ENCODE measurements at places on chromosomes 3 and 15.
A peak's percentile ranks its signal among the peaks of the same experiment; 100 is the strongest.

DNA sequence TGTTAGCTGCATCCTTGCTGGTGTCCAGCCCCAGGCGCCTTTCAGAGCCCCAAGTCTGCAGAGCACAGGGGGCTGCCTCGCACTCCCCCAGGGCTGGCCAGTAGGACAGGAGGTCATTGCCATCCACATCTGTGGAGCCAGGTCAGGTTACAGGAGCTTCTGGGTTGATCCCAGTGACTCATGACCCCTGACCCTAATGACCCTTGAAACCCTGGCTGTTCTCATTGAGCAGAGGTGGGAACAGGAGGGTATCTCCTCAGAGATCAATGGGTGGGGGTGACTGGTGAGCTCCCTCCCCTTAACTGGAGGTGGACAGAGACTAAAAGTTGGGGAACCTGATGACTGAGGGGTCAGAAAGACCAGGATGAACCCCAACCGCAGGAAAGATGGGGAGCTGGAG lies 6.1 kb upstream of the SLC26A6 start:
- no peak for DNase-seq

DNA sequence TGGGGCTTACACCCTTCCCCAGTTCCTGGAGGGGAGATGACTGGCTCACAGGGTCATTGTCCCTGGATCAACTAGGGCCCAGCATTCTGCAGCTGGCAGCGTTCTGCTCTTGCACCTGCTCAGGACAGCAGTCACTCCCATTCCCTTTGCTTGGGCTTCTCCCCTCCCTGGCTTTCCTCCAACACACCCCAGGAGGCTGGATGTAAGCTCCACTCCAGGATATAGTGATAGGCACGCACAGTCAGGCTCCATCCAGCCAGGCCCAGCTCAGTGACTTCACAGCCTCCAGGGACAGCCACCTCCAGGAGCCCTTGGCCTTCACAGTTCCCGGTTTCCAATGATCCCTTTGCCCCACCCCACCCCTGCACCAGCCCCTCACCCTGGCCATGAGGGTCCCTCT lies 1.9 kb downstream of the SPTBN5 start:
- peak; percentile 68 for DNase-seq

- no peak for DNase-seq
Measured at GRCh38 chr15:39269352-39269751, 311.5 kb upstream of the THBS1 start.

- no peak for DNase-seq
Measured at GRCh38 chr3:32307591-32307990, 69.1 kb downstream of the CMTM8 start.

DNA sequence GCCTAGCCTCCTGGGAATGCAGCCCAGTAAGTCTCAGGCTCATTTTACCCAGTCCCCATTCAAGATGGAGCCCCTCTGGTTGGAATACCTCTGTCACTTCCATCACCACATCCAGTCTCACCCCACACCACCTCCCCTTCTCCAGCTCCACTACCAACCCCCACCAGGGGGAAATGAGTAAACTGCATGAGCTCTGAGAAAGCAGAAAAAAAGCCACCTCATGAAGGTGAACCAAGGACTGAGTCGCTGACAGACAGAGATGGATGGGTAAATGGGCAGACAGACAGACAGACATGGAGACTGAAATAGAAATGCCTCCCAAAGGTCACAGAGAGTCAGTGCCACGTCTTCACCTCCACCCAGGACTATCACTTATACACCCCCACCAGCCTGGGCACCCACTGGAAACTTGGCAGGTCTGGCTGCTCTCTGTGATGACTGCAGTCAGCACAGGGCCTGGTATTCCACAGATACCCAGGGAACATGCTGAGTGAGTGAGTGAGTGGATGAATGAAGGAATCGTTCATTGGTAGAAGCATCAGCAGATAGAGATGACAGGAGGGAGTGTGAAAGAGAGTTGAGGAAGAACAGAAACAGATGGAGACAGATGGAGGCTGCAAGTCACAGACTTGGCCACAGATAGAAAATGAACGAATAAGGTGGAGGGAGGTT lies 4.9 kb upstream of the LOXL1 start:
- DNase-seq = no peak

DNA sequence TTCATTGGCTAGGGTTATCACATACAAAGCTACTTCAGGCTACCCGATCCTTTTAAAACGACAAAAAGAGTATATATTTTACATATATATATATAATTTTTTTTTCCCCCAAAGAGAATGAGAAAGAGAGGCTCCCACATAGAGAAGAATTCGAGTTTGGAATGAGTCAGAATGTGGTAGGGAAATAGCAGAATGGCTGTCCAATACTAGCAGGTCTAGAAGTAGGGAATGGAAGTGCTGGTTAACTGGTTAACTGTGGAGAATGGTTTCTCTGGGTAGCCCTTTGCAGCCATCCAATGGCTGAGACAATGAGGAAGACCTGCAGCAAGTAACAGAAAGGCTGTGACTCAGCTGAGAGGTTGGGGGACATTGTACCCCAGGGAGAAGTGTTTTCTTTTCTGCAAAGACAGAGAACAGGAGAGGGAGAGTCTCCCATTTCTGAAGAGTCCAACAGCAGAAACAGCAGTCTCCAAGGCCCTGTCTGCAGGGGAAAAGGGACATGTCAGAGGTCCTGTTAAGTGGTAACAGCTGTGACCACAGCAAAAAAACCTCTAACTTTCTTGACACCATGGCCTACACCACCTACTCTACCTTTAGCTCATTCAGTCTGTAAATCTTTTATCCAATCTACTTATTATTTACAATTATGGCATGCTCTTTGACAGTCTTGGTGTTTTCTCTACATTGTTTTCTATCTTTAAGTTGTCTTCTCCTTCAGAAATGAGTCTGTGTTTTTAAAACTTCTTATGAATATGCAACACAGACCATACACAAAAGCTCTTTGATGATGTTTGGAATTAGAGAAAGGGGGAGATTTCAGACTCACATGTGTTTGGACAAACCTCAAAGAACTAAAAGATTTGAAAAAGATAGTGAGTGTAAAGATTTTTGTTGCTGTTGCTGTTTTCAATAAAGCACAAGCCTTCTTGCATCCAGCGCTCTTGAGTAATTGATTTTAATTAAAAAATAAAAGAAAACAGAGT lies 116.1 kb upstream of the SLC7A14 start:
- no peak for DNase-seq

DNA sequence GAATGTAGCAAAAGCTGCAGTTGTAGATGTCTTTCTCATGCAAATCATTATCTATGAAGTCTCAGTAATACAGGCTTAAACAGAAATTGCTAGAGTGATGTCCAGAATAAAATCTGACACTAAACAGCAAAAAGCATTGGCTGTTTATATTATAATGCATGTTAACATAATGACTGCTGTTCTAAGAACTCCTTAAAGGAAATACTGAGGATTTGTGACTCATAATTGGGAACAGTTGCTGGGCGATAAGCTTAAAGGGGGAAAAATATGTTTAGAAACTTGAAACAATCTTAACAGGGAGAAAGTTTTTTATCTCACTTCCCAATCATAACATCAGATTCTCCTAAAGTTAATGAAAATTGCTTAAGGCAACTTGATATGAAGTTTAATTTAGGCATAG lies 17.5 kb downstream of the TIPARP start:
- DNase-seq = no peak

DNA sequence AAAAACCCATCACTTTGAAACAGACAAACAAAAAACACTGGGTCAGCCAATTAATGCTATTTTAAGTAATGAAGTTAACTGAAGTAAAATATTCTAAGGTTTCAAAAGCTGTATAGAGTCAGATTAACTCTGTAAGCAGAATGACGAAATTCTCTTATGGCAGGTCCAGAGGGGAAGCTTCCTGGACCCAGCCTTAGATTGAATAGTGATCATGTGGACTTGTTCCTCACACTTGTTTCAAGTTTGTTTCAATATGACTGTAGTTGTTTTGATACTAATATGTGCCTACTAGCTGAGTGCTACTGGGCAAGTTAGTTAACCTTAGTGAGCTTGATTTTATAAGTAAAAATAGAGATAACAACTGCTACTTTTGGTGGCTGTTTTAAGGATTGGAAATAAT lies 32.6 kb downstream of the PLS1 start:
- DNase-seq = no peak

- no peak for DNase-seq
Measured at GRCh38 chr3:78906245-78906644, 861.6 kb downstream of the ROBO1 start.

DNA sequence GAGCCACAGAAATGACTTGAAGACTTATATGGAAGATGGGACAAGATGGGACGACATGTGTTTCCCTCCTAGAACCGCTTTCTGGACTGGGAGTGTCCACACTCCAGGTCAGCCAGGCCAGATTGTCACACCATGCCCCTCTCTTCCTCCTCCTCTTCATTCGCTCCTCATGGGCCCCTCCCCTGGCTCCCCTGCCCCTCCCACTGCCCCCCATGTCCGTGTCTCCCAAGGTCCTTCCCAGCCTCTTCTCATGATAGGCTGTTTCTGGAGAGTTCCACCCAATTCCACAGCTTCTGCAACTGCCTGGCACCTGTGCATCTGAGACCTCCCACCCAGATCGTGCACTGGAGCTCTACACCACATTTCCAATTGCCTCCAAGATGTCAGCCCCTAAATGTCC lies 6.6 kb downstream of the MYO5C start:
- no peak for DNase-seq

GRCh38 chr3:192570821-192571791 lies 156.2 kb downstream of the FGF12 start:
- peak; percentile 38 for DNase-seq

GRCh38 chr3:182726258-182727142 lies 66.8 kb upstream of the ATP11B start:
- DNase-seq = no peak

GRCh38 chr15:39889601-39890000 lies 30.5 kb downstream of the GPR176 start:
- DNase-seq = no peak

- no peak for DNase-seq
Measured at GRCh38 chr15:85906640-85907039, 111.9 kb upstream of the KLHL25 start.

GRCh38 chr15:32959077-32959476 lies 235.4 kb downstream of the FMN1 start:
- DNase-seq = no peak

DNA sequence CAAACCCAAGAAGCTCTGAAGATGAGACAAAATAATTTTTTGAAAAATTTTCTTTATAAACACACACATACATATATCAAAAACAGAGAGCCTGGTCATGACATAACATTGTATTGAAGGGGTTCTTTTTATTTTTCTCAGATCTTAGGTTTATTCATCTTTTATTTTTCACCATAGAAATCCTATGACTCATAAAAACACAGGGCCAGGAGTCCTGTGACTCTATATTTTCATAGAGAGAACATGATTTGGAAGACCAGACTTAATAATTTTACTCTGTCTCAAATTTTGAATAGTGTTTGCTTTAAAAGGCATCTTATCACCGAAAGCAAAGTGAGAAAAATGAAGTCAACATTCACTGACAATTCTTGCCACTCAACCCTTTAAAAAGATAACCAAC lies 57.7 kb downstream of the SUCNR1 start:
- DNase-seq = no peak

DNA sequence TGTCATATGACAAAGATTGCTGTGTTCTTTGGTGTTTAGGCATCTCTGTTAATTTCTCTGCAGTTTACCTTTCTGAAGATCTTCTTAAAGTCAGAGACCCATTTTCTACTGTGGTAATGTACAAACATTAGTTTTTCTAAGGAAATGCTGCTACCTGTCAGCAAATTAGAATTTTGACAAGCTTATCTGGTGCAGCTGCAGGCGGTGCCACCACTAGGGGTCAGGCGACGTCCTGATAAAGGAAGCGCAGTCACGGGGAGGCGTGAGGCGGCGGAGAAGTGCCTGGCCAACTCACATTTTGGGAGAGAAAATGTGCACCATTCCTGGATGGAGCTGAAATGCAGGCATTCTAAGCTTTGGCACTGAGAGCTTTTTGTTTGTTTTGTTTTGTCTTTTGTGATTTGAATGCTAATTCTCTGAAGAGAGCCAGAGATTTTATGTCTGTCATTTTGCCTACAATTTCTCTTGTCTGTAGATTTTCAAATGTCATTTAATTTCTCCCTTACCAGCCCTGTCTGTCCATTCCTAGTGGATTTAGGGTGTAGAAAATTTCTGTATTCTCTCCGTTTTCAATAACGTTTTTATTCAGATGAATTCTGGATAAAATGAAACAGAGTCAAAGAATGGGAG lies 24.9 kb upstream of the SIAH2 start:
- peak; percentile 85 for DNase-seq

GRCh38 chr15:65841121-65841930 lies 28.0 kb upstream of the RAB11A start:
- DNase-seq = peak; percentile 72

DNA sequence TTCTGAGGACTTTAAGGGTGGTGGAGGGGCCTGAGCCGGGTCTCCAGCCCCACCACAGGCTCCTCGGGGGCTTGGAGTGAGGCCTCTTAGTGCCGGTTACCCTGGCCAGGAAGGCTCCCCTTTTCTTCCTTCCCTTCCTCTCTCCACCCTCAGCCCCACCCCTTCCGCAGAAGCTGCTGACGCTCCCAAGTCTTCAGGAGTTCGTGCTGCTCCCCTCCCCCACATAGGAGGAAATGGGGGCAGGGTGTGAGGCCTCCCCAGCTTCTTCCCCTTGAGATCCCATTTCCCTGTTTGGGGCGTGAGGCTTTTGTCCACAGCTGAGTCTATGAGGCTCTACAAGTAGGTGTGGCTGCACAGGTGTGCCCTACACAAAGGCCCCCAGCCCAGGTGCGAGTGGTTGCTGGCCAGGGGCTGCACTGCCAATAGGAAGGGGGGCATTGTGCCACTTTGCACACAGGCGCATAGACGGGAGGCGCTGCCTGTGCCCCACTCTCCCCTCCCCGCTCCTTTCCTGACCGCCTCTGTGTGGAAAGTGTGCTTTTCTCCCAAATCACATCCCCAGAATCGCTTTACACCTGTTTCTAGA lies 915 bp upstream of the CALML4 start:
- DNase-seq = no peak

DNA sequence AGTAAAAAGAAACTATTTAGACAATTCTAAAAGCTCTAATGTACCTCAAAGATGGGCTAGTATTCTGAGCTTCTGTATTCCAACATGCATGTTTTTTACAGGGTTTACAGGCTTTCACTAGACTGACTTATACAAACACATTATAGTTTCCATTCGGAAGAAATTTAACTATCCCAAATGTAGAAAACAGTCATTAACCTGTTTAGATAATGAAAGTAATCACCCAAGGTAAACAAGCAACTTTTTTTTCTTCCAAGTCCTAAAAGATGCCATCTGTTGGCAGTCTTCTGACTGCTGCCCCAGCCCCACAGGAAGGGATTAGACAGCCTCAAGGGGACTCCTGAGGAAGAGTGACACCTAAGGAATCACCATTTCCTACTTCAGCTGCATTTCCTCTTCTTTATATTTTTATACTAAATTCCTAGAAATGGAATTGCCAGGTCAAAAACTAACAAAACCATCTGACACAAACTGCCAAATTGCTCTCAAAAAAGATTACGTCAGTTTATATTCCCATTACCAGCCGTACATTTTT lies 25.5 kb downstream of the SIN3A start:
- no peak for DNase-seq

GRCh38 chr3:148681080-148681479 lies 16.6 kb upstream of the AGTR1 start:
- DNase-seq = no peak

GRCh38 chr15:73150831-73151230 lies 98.6 kb downstream of the NEO1 start:
- DNase-seq = no peak

All from kidney (tissue), 22 donors.